NCI-H748 treated with DMSO at 0.1 percent for 48 hours (cell line): ENCODE measurements at places on chromosomes 11 and 22.

- no peak for DNase-seq
Measured at GRCh38 chr11:94401773-94402265, 600 bp upstream of the GPR83 start.

- no peak for DNase-seq
Measured at GRCh38 chr11:112143597-112143996, 20.3 kb downstream of the IL18 start.

GRCh38 chr11:44016546-44017442 is 31.0 kb upstream of the ACCSL start:
- no peak for DNase-seq

DNA sequence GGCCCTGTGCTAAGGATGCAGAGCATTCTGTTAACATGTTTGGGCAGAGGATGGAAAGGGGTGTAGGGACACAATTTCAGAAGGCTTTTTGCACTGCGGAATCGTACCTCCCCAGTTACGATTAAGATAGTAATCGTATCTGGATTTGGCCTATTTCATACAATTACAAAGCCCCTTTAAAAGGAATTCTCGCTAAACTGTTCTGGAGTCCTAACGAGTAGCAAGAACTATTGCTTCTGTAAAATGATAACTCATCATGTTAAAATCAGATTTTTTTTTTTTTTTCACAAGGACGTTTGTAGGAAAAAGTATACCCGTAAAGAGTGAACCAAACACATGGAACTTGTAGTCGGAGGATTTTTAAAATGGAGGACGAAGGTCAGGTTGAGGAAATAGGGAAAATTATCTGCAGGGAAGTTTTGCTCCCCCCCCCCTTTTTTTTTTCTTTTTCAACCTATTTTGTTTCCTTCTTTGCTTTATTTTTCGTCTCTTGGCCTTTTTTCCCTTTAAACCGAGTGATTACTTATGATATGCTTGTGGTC is 934 bp downstream of the HSD17B12 start:
- peak; percentile 28 for DNase-seq

GRCh38 chr22:28728621-28729313 is 12.9 kb downstream of the CHEK2 start:
- DNase-seq: no peak

GRCh38 chr11:9646324-9646723 is 17.6 kb upstream of the SWAP70 start:
- no peak for DNase-seq

GRCh38 chr11:93389737-93390136 is 59.2 kb downstream of the DEUP1 start:
- DNase-seq: no peak

- DNase-seq: no peak
Measured at GRCh38 chr11:28058333-28058732, 49.6 kb downstream of the KIF18A start.

DNA sequence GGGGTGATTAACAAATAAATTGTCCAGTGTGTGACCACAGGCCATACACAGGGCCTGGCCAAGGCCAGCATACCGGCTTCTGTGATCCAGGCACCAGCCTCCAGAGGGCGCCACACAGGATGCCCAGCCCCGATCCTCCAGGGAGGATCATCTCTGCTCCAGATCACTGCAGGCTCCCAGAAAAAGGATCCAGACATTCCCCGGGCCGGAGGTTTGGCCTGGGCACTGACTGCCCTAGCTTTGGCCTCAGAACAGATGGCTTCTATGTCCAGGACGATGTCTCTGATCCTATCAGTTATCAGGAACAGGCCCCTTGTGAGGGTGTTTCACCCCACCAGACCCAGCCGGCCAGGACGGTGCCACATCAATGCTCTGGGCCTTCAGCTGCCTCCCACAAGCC is 74.5 kb upstream of the LMO1 start:
- no peak for DNase-seq

DNA sequence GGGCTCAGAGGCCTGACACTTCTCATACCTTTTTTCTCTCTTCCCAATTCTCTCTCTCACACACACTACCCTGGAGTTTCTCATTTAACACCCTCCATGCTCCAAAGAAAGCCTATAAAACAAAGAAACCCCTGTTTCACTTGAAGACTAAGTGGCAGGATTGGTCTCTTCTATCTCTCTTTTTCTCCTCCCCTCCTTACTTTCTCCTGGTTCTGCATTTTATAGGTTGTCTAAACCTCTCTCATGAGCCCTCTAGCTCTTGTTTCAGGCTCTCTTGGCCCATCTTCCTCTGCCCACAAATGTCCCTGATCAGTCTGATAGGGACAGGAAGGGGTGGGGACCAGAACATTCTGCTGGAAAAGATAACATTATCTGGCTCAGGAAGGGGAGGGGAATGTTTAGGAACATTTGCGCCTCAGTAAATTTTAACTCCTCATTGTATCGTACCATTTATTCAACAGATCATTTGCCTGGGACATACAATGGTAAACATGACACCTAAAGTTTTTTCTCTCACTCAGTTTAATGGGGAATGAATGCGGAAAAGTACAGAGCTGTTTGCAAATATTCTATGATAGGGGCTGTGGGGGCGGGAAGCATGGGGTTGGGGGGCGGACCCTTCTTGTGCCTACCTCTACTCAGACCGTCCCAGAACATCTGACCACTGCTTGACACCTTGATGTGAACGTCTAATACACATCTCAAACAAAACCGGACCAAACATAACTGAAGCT is 10.8 kb downstream of the CRYBA4 start:
- no peak for DNase-seq

GRCh38 chr11:134486704-134487103 is 74.7 kb upstream of the B3GAT1 start:
- no peak for DNase-seq

- no peak for DNase-seq
Measured at GRCh38 chr22:46942799-46943785, 180.6 kb downstream of the TBC1D22A start.

DNA sequence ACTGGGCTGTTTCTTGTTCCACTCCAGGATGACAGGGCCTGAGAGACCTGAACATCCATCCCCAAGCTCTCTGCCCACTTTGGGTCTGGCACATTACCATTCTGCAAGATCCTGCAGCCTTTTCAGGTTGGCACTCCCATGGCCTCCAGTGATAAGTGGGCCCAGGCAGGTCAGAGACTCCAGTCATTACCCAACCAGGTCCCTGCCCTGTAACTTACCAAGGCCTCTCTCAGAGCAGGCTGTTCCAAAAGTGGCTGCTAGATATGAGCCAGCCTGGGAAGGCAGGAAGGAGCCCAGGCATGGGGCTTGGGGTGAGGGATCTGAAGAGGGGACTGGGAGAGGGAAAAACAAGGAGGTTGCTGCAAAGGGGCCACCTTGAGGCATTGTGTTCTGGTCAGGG is 35.9 kb downstream of the KCNQ1OT1 start:
- no peak for DNase-seq

DNA sequence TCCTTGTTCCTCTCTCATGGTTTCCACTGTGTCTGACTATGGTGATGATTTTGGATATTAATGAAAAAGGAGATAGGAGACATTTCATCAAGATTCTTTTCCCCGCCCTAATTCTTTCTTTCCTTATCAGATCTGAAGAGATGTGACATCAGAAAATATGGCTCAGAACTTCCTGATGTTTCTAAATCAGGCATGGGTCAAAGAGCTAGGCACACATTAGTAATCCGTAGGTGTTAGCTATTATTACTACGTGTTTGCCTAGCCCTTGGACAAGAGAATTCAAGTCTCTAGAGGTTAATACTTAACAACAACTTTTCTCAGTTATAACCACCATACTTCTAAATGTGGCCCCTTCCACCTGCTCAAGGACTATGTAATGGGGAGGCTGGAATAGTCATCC is 5.8 kb downstream of the JOSD1 start:
- no peak for DNase-seq

DNA sequence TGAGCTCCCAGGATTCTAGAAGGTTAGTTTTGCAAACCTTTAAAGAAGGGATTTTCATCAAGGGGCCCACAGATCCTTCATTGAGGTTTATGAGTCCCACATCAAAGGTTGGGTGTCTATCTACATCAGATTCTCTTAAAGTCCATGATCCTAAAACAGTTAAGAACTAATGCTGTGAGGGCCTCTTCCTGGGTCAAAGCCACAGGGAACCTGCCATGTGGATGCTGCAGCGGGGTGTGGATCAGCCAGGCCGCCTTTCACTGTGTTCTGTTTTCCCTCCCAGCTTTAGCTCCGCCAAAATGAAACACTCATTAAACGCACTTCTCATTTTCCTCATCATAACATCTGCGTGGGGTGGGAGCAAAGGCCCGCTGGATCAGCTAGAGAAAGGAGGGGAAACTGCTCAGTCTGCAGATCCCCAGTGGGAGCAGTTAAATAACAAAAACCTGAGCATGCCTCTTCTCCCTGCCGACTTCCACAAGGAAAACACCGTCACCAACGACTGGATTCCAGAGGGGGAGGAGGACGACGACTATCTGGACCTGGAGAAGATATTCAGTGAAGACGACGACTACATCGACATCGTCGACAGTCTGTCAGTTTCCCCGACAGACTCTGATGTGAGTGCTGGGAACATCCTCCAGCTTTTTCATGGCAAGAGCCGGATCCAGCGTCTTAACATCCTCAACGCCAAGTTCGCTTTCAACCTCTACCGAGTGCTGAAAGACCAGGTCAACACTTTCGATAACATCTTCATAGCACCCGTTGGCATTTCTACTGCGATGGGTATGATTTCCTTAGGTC is 5.3 kb downstream of the SERPIND1 start:
- DNase-seq: no peak

GRCh38 chr11:74550991-74551753 is 41.2 kb upstream of the POLD3 start:
- DNase-seq: no peak

- no peak for DNase-seq
Measured at GRCh38 chr22:38872831-38873248, 824 bp upstream of the CBX6 start.

DNA sequence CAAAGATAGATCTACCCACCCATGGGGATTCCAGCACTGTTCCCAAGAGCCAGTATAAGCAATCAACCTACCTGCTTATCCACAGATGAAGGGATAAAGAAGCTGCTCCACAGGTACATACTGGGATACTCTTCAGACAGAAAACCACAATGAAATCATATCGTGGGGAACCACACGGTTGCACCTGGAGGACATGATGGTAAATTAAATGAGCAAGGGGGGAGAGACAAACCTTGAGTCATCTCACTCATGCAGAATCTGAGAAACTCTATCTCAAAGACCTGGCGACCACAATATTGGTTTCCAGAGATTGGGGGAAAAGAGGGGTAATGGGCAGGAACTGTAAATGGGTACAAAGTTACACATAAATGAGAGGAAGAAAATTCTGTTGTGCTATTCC is 14.5 kb downstream of the RGL4 start:
- no peak for DNase-seq

- DNase-seq: no peak
Measured at GRCh38 chr22:26322179-26322905, 106.7 kb upstream of the ASPHD2 start.

DNA sequence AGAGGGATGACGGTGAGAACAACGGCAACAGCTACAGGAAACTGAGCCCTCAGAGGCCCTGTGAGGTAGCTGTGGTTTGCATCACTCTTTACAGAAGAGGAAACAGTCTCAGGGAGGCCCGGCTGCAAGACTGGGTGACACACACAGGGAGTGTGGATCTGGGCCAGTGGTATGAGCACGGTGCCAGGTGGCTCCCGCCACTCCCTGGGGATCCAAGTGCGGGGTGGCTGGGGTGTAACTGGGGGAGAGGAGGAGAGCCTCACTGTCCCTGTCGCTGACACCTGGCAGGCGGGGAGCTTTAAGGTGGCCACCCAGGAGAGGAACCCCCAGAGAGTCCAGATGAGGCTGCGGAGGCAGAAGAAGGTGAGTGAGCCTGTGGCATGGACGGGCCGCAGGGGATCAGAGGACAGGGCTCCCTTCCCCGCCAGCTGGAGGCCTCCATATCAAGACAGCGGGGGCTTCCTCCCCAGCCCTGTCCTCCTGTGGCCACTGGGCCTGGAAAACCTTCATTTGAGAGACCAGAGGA is 5.6 kb downstream of the RGL4 start:
- DNase-seq: no peak

GRCh38 chr11:69533296-69534165 is 52.1 kb downstream of the LINC01488 start:
- no peak for DNase-seq

- DNase-seq: no peak
Measured at GRCh38 chr22:23129149-23129548, 12.6 kb downstream of the RSPH14 start.

DNA sequence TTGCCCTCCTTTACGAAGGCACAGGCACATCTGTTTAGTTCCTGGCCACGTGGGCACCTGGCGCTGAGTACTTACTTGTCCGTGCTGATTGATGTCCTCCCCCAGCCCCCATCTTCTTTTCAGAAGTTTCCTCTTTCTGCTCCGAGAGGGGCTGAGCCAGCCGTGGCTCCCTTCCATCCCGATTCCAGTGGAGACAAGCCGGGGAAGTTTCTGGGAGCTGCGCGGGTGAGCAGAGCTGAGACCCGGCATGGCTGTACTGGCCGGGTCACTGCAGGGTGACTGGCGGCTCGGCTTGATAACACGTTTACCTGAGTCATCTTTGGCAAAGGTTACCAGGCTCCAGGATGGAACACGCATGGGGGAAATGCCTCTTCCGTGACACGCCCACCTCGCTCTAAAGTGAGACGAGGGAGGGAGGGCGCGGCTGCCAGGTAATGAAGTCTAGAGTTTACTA is 45.4 kb upstream of the ATXN10 start:
- DNase-seq: no peak

GRCh38 chr22:25485626-25486545 is 78.6 kb upstream of the GRK3 start:
- no peak for DNase-seq

- no peak for DNase-seq
Measured at GRCh38 chr11:36619502-36619901, 21.5 kb upstream of the RAG2 start.

- no peak for DNase-seq
Measured at GRCh38 chr22:29095459-29095858, 22.6 kb downstream of the KREMEN1 start.

- no peak for DNase-seq
Measured at GRCh38 chr11:66891851-66892660, 35.2 kb downstream of the LRFN4 start.

DNA sequence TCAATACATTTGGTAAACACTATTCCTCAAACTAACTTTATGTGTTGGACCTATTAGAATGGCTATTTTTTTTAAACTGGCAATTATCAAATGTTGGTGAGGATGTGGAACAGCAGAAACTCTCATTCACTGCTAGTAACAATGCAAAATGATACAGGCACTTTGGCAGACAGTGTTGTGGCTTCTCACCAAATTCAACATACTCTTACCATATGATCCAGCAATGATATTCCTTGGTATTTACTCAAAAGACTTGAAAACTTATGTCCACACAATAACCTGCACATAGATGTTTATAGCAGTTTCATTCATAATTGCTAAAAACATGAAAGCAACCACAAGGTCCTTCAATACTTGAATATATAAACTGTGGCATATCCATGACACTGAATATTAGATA is 112.5 kb upstream of the TP53AIP1 start:
- DNase-seq: no peak
